Muscle of leg (tissue), 16 donors: ENCODE measurements at places on chromosomes 2 and 18. TPM values are rescaled to one million over a fixed set of nuclear protein-coding genes. Genes with fewer than 3 reads are reported as not detected.

YPEL5 gene
- 33.4 TPM for total RNA-seq

- DNase-seq = peak; percentile 33
- H3K4me3 ChIP-seq = no peak overlapping the region
- H3K4me1 ChIP-seq = no peaks in the 10 kb centered on the region
- peaks cover 3% of the 10 kb centered on the region for H3K27me3 ChIP-seq
- H3K36me3 ChIP-seq = no peaks in the 10 kb centered on the region
These were observed 64.4 kb downstream of the INPP5D start for GRCh38 chr2:233124421-233125080.

PDE1A gene
- 12.9 TPM for total RNA-seq

- no peak overlapping the region for H3K4me3 ChIP-seq
- H3K27ac ChIP-seq = no peak overlapping the region
- H3K4me1 ChIP-seq = peaks cover 16% of the 10 kb centered on the region
- no peaks in the 10 kb centered on the region for H3K36me3 ChIP-seq
These were observed 15.8 kb downstream of the ASAP2 start for GRCh38 chr2:9222239-9222892.

DNA sequence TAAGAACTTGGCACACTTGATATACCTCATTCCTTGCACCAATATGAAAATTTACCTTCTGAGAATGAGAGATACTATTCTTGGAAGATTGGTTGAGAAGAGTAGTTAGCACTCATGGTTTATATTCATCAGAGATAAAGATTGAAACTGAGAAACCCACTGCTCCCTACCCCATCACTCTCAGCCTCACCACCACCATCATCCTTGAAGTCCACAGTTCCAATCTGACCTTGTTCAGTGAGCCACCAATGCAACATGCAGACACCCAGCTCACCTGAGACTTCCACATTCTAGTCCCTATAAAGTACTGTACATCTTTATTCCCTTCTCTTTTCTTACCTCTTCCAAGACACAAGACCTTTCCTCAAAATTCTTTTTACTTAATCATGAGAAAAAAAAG, 869.0 kb downstream of the TRIB2 start:
- no peaks in the 10 kb centered on the region for H3K36me3 ChIP-seq
- H3K27me3 ChIP-seq = no peaks in the 10 kb centered on the region
- H3K4me1 ChIP-seq = no peaks in the 10 kb centered on the region

GRCh38 chr18:31563778-31564177, 27.9 kb upstream of the TTR start:
- H3K4me1 ChIP-seq = no peaks in the 10 kb centered on the region
- no peaks in the 10 kb centered on the region for H3K27me3 ChIP-seq
- no peak for DNase-seq
- H3K36me3 ChIP-seq = no peaks in the 10 kb centered on the region
- H3K27ac ChIP-seq = no peak overlapping the region

DNA sequence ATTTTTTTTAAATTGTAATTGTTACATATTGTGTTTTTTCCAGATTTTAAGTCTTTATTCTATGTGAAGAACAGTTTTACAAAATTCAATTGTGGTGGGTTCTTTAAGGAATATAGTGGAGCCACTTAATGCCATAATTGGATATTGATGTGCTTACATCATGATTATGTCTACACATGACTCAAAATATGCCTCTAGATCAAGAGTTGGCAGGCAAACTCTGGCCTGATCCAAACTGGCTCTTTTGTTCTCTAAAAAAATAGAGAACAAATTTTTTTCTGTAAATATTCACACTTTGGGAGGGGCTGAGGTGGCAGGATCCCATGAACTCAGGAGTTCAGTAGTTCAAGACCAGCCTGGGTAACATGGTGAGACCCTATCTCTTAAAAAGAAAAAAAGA, 8.3 kb downstream of the EHBP1 start:
- no peak for DNase-seq
- no peak overlapping the region for H3K27ac ChIP-seq
- H3K36me3 ChIP-seq = peaks cover 14% of the 10 kb centered on the region
- no peaks in the 10 kb centered on the region for H3K4me1 ChIP-seq
- H3K27me3 ChIP-seq = no peaks in the 10 kb centered on the region
- H3K4me3 ChIP-seq = no peak overlapping the region

LBH gene
- total RNA-seq = 21.4 TPM

- no peaks in the 10 kb centered on the region for H3K27me3 ChIP-seq
- no peak overlapping the region for H3K27ac ChIP-seq
- no peak for DNase-seq
- no peaks in the 10 kb centered on the region for H3K4me1 ChIP-seq
These were observed 35.8 kb downstream of the CCDC68 start for GRCh38 chr18:54923339-54923956.
